Adrenal gland (tissue), 19 donors: ENCODE measurements at places on chromosomes 1 and 21.

DNA sequence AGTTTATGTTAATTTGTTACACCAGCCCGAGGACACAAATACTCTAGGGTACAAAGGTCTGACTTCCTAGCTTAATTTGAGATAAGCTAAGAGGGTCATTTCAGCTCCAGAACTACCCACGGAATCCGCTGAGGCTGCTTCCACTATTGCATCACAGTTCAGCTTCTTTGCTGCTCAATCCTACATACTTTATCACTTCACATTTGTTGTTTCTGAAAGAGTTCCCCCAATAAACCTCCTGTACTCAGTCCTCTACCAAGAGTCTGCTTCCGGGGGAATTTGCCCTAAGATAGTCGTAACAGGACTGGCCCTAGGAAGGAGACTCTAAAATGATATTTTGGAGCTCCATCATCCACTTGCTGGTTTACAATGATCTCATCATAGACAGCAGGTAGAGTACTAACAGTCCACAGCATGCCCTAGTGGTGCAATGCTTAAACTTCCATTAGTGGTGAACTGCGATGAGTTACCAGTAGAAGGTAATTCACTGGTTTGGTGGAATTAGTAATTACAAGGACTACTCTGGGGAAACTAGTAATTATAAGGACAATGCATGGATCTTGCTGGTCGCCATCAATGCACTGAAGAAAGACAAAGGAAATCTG is 229.3 kb downstream of the USH2A start:
- no peak for DNase-seq

DNA sequence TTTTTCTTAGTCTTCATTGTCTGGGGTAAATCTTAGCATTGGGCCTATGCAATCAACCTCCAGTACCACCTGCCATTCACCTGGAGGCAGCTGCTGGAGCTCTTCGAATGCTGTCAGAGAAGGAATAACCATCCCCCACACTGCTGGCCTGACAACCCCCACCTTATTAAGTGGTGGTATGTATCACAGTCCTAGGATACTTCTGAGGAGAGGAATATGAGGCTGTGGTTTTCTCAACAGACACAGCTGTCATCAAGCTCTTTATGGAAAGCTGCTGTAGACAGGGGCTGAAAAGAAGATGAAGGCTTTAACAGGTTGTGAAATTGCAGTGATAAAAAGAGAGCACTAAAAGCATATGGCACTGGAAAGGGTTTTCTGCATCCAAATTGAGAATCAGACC is 61.7 kb downstream of the TSEN15 start:
- DNase-seq = no peak

DNA sequence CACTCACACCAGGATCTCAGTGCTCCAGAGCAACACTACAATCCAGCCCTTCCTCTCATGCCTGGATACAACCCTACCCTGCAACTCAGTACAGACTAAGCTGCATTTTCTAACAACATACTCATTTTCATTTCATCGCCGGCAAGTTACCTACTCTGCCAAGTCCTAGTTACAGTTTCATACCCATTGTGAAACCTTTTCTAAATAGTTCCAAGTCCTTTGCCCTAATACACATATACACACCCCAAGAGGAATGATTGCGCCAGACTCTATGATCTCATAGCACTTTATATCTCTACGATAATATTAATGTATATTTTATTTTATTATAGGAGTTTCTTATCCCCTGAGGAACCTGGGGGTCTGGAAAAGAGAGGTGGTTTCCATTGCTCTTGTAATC is 122.4 kb downstream of the LMX1A start:
- no peak for DNase-seq

DNA sequence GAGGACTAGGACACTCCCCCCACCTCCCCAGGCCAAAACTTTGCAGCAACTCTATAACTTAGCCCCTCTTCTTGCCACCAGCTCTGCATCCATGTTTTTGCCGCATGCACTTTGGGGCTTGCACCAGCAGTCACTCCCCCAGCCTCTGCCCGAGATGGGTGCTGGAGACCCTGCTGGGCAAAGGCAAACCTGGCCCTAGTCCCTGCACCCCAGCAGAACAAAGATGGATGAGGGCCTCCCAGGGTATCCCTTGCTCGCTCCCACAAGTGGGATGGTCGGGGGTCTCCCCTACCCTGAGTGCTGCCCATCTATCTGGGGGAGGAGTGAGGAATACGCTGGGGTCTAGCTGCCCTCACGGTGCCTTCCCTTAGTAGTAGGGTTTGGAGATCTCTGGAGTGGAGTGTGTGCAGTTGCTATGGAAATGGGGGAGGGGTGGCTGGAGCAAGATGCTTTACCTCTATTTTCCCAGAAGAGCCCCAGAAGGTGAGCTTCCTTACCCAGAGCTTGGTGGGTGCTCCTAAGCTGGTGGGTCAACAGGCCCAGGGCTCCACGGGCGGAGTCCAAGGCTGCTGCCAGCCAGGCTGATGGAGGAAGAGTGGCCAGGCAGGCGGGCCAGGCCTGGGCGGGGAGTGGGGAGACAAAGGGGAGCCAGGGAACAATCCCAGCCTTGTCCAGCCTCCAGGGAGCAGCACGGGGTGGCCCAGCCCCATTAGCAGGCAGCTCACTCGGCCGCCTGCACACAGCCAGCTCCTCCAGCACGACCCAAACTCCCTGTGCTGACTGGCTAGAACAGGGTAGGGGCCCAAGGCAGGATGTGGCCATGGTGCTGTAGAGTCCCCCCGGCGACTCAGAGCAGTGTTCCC is at the start of gene PAQR6:
PAQR6 (minus strand) TSS at position 597 of the 863 bp plus-strand sequence. CDS start 1,325 bp downstream, outside the sequence.
- DNase-seq = no peak

- DNase-seq = no peak
Observed at GRCh38 chr1:228416217-228416933, at the start of gene TRIM17. Gene TRIM17, minus strand, starts transcription at chr1:228416861. Its CDS starts 1,789 bp downstream, at chr1:228415072.
